AG04449 (cell line): ENCODE measurements at places on chromosomes 16 and 17.

- no peak for DNase-seq
Observed at GRCh38 chr16:9068886-9069285, 22.6 kb upstream of the HAPSTR1 start.

DNA sequence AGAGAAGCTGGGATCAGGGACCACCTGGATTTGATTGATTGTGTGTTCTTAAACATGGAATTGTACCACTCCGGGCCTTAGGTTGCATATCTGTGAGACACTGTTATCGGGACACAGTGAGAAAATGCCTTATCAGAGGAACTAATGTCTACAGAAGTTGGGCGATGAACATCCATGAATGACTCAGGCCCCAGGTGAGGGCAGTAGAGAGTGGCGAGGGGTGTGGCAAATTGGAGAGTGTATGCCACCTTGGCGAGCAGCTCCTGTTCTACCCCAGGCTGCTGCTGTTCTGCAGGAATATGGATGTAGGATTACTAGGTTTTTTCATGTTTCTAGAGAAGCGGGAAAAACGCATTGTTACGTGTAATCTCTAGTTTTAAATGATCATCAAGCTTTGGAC lies 38.8 kb downstream of the CLEC16A start:
- DNase-seq: no peak

DNA sequence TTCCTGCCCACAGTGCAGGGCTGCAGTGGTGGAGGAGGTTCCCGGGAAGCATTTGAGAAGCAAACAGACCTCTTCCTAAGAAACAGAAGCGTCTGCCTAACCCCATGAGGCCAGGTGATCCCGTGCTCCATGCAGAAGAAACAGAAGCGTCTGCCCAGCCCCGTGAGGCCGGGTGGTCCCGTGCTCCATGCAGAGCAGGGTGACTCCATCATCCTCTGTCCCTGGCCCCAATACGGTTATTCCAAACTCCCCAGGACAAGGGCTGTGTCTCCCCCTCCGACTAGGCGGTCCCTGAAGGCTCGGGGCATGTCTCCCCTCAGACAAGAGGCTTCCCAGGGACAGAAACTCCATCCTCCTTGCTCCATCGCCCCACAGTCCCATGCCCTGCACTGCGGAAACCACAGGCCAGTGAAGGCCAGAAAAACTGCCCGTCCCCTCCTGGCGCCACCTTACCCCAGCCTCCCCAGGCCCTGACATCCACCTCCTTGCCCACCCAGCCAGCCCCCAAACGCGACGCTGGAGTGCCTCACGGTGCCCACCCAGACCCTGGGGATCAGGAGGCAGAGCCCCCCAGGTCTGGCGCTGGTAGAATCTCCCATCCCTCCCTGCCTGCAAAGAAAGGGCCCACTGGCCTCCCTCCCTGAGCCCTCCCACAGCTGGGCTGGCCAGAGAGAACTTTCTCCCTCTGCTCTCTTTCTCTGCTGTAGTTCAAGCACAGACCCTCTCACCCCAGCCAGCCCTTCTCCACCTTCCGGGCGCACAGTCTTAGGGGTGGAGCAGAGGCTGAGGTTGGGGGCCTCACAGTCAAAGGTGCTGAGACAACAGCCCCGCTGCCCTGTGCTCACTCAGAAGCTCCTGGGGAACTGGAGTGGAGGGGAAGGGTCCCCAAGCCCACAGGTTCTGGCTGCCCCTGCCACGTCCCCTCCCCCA lies 30.6 kb upstream of the KRT17 start:
- no peak for DNase-seq

DNA sequence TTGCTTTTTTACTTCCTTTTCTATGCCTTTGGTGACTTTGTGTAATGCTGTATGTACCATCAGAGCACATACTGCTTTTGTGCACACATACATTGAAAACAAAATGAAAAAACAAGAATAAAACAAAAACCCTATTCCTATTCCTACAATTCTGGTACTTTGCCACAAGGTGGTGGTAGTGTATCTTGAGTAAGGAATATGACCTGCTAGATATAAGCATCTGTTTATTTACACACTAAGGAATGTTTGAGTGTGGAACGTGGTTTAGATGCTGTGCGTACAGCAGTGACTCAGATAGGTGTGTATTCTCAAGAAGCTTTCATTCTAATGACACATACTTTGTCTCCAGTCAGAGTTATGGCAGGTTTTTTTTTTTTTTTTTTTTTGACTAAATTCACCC lies 606.2 kb downstream of the WWOX start:
- no peak for DNase-seq
